GM12878 (cell line): ENCODE measurements at places on chromosomes 11 and 22. TPM values are rescaled to one million over a fixed set of nuclear protein-coding genes. Genes with fewer than 3 reads are reported as not detected.

Gene TTLL8
- polyA plus RNA-seq = not detected in 2 replicates

Gene SYT13
- polyA plus RNA-seq = not detected in 2 replicates

Gene KCTD14
- polyA plus RNA-seq = 0.52 and 0.54 TPM in 2 replicates

- DNase-seq = no peak
Measured at GRCh38 chr11:2361565-2361964, 15.5 kb upstream of the CD81 start.

DNA sequence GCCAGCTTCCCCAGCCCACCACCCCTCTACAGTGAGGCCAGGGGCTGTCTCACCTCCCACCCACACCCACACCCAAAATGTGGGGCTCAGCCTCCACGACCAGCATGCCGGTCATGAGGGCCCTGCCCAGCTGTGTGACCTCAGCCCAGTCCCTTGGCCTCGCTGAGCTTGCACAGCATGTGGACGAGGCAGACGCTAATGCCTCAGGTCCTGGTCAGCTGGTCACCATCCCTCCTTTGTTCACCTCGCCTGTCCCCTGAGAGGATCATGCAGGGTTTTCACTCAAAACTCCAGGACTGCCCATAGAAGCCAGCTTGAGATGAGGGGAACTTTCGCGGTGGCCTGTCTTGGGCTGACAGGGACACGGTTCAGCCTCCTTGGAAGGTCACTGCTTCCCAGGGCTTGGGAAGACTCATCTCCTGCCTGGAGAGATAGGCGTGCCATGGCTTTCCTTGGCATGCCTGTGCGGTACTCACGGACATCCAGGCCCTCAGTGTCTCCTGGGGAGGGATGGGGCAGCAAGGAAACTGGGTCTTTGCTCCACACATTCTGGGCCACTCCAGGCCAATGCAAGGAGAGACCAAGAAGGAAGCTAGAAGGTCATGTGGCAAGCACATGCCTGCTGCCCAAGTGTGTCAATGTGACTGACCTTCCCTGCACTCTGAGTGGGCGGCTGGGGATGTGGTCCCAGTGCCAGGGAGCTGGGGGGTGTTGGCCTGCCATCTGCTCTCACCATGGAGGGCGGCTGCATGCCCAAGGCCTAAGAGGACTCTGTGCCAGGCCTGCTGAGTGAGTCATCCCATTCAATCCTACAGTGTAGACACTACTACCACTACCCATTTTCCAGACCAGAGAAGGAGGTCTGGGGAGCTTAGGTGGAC lies 3.2 kb upstream of the RTN4R start:
- DNase-seq = no peak

Gene SLC22A8
- polyA plus RNA-seq = not detected in 2 replicates

DNA sequence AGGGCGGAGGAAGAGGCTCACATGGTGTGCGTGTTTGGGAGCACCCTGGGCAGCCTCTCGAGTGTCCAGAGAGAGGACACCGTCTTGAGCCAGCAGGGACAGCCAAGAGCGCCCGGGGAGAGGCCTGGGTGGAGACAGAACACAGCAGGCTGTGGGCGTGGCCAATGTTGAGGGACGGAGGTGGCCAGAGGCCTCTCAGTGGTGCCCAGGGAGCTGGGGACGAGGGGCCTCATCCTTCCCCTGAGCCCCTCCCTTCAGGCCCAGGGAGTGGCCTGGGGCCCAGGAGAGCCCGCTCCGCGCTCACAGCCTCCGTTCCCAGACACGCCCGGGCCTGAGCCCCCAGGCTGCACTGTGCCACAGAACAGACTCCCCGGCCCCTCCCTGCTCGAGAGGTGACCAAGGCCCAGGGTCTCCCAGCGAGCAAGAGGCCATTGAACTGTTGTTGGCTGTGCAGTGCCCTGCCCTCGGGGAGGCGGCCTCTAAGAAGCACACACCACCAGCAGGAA lies 48.4 kb downstream of the CDKN1C start:
- no peak for DNase-seq

GRCh38 chr11:71947498-71947897 lies 18.7 kb downstream of the RNF121 start:
- no peak for DNase-seq

- DNase-seq = peak; percentile 35
Measured at GRCh38 chr11:30344085-30344484, 21.2 kb downstream of the ARL14EP start.

Gene SYNGR1
- 6.2 and 6.3 TPM in 2 replicates for polyA plus RNA-seq

DNA sequence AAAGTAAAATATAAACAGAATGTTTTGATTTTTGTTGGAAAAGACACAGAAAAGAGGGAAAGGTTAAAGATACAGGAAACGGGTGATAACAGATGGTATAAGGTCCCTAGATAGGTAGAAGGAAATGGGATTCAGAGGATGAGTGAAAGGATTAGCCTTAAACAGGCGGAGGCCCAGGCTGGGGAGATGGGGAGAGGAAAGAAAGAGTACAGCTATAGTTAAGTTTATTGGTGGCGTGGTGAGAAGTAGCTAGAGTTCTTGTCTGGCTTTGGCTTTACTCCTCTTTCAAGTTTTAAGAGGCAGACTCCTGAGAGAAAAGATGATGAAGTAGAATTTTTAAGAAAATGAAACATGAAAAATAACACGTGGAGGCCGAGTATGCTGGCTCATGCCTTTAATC lies 13.7 kb downstream of the ZBTB44 start:
- no peak for DNase-seq

Gene CNTN5
- polyA plus RNA-seq = not detected in 2 replicates

DNA sequence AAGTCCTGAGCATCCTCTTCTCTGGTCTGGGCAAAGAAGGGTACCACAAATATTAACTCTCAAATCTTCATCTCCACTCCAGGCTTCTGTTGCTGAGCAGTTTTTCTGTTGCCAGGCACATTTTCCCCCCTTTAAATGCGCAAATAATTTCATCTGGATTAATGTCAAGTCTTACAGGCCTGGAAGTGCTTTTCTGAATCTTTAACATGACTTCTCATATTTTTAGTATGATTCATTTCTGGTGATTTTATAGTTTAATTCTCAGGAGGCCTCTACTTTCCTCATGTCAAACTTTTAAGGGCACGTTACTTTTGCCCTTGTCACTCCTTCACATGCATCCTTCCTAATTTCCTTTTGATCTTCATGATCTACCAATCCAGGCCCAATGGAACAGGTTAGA lies 510.2 kb downstream of the METTL15 start:
- no peak for DNase-seq

Gene CRYBA4
- polyA plus RNA-seq = 0.19 TPM in 1 of 2 replicates, not detected in the other

- DNase-seq = no peak
Measured at GRCh38 chr11:27174672-27175210, 134.1 kb downstream of the BBOX1 start.

- no peak for DNase-seq
Measured at GRCh38 chr22:50577987-50578775, at the start of gene CPT1B. CPT1B (minus strand) TSS chr22:50578427; CDS start chr22:50577915, 512 bp downstream.

Gene OR5P2
- polyA plus RNA-seq = not detected in 2 replicates

DNA sequence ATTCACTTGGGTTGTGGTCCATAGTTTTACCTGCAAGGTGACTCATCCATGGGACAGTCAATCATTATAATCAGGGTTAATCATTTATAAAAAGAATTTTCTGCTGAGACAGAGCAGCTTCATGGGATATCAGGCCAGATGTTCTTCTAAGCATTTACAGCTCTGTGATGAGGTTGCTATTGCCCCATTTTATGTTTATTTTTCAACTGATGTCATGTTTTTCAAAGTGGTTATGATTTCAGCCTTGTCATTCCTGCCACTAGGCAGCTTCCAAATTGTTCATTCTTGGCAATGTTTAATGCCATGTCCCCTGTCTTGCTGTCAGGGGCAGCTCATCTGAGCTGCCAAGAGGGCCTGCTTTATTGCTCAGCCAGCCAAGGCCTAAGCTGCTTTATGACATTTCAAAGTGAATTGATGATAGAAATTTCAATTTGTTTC lies 35.9 kb upstream of the ZBED5 start:
- no peak for DNase-seq

GRCh38 chr11:4560467-4560866 lies 15.5 kb downstream of the OR52M1 start:
- no peak for DNase-seq

Gene RAB36
- 1.4 and 2.0 TPM in 2 replicates for polyA plus RNA-seq

- DNase-seq = peak; percentile 79
Measured at GRCh38 chr11:58525037-58525614, 17.2 kb upstream of the OR5B21 start.

DNA sequence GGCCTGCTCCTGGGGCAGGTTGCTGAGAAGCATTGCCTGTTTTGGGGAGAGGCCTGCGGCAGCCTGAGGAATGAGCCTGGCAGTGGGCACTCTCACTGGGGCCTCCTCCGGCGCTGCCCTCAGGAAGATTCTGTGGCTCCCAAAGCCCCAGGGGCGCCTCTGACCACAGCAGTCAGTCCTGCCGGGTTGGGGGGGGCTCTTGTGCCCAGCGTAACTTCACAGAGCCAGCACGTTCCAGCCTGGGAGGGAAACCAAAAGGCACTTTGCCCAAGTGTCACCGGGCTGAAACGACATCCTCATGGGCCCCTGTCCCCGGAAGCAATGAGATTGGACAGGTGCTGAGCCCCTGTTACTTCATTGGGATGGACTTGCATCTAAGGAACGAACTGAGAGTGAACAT lies 4.3 kb upstream of the LRP5 start:
- DNase-seq = no peak

GRCh38 chr11:69834251-69834650 lies 15.0 kb upstream of the FGF3 start:
- DNase-seq = no peak

- no peak for DNase-seq
Measured at GRCh38 chr11:15057329-15057728, 16.1 kb upstream of the CALCB start.

Gene PLAAT4
- 5.7 and 7.1 TPM in 2 replicates for polyA plus RNA-seq

DNA sequence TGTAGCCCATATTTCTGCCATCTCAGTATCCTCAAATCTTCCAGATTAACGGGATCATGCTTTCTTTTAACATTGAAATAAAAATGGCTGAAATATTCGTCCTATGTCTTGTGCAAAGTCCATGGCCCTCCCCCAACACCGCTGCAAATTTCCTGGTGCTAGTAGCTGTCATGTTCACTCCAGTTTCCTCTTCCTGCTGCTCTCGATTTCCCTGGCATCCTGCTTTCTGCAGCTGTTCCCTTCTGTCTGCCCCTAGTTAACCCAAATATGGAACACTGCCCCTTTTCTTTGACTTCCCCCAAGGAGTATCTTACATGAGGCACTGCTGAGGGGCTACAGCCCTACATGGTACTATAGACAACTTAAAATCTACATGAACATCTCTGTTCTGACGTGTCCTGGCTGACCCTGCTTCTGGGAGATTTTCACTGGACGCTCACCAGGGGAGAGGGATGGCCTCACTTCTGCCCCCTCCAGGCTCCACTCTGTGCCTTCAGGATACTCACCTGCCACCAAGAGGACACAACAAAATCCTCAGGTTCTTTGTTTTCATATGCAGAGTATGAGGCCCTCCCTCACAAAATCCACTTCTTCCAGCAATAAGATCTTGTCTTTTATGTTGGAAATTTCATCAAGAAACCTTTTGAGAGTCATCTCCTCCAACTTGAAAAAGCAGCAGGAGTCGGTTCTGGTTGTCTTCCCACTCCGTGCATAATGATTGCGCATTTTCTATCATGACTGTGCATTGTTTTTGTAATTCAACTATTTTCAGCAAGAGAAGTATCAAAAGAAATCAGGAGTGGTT lies 29.5 kb upstream of the SCUBE2 start:
- no peak for DNase-seq
